T-helper 2 cell treated with Interferon-gamma antibody and Interleukin-4, amounts not matched to agents 5 μg/mL and 100 μg/mL, for 36 hours (primary cell): ENCODE measurements at places on chromosomes 3 and 15.
A peak's percentile ranks its signal among the peaks of the same experiment; 100 is the strongest.

GRCh38 chr15:66389098-66389858, 2.6 kb downstream of the MAP2K1 start:
- peak overlapping the region; percentile 97 for H3K4me3 ChIP-seq
- no peaks in the 10 kb centered on the region for H3K27me3 ChIP-seq
- peaks cover 64% of the 10 kb centered on the region for H3K4me1 ChIP-seq
- DNase-seq, result no peak
- H3K36me3 ChIP-seq, result peaks cover 36% of the 10 kb centered on the region
- peak overlapping the region; percentile 86 for H3K27ac ChIP-seq

DNA sequence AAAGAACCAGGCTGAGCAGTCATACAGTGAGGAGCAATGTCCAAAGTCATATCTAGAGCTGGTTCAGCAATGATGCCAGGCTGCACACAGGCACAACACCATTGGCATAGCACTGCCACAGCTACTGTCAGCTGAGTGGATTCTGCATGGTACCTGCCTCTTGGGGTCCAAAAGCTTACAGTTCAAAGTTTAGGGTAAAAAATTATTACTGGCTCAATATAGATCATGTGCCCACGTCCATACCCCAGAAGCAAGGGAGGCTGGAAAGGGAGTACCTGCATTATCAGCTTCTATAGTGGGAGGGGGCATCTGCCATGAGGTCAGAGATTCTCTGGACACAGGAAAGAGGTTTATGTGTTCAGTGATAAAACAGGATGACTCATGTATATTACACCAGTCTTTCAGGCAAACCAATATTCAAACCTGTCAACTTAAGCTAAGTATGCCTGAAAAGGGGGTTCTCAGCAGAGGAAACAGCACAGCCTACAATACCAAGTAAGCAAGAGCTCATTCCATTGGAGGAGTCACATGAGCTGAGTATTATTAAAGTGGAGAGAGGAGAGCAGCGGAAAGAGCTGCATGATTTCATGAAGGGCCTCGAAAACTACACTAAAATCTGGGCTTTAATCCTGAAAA, 99.0 kb downstream of the ANO10 start:
- H3K27ac ChIP-seq, result no peak overlapping the region
- DNase-seq, result no peak
- no peak overlapping the region for H3K4me3 ChIP-seq

DNA sequence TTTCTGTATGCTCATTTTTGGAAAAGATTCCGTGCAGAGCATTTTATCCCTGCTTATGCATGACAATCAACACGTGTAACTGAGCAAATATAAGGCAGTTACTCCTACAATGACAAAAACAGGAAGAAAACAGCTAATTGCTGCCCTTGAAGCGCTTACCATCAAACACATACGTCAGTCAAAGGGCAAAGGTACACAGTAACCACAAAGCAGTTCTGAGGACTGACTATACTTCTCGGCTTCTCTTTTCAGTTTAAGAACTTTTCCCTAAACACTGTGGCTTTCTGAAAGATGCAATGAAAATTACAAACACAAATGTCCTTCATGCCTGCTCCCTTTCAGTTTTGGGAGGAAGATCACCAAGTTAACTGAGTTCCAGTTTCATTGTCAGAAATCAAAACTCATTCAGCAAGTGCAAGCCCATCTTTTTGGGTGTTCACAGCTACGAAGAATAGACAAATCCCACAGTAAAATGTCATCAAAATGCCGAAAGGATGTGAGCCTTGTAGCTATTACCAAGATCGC, 602.8 kb downstream of the FOXP1 start:
- no peaks in the 10 kb centered on the region for H3K27me3 ChIP-seq
- peak overlapping the region; percentile 39 for H3K27ac ChIP-seq
- H3K36me3 ChIP-seq, result peaks cover 67% of the 10 kb centered on the region
- peak overlapping the region; percentile 19 for H3K4me3 ChIP-seq

GRCh38 chr15:34810443-34811129, 15.2 kb upstream of the ACTC1 start:
- DNase-seq, result no peak
- H3K27ac ChIP-seq, result no peak overlapping the region
- peaks cover 8% of the 10 kb centered on the region for H3K27me3 ChIP-seq
- H3K4me3 ChIP-seq, result no peak overlapping the region
- H3K4me1 ChIP-seq, result no peaks in the 10 kb centered on the region
- no peaks in the 10 kb centered on the region for H3K36me3 ChIP-seq

- no peaks in the 10 kb centered on the region for H3K4me1 ChIP-seq
- DNase-seq, result no peak
- no peaks in the 10 kb centered on the region for H3K27me3 ChIP-seq
- no peaks in the 10 kb centered on the region for H3K36me3 ChIP-seq
- no peak overlapping the region for H3K4me3 ChIP-seq
- no peak overlapping the region for H3K27ac ChIP-seq
These were observed 803.3 kb downstream of the DIPK2A start for GRCh38 chr3:144774897-144775296.

GRCh38 chr3:197195326-197195725, 103.1 kb downstream of the DLG1 start:
- H3K27ac ChIP-seq, result no peak overlapping the region
- no peaks in the 10 kb centered on the region for H3K4me1 ChIP-seq
- DNase-seq, result no peak

GRCh38 chr3:40585381-40586016, 60.7 kb downstream of the ZNF621 start:
- no peak overlapping the region for H3K4me3 ChIP-seq
- H3K27me3 ChIP-seq, result no peaks in the 10 kb centered on the region
- no peaks in the 10 kb centered on the region for H3K36me3 ChIP-seq

- no peaks in the 10 kb centered on the region for H3K36me3 ChIP-seq
- no peak overlapping the region for H3K4me3 ChIP-seq
- H3K27ac ChIP-seq, result no peak overlapping the region
- H3K4me1 ChIP-seq, result no peaks in the 10 kb centered on the region
These were observed 19.9 kb downstream of the NDUFB4 start for GRCh38 chr3:120615847-120616609.

DNA sequence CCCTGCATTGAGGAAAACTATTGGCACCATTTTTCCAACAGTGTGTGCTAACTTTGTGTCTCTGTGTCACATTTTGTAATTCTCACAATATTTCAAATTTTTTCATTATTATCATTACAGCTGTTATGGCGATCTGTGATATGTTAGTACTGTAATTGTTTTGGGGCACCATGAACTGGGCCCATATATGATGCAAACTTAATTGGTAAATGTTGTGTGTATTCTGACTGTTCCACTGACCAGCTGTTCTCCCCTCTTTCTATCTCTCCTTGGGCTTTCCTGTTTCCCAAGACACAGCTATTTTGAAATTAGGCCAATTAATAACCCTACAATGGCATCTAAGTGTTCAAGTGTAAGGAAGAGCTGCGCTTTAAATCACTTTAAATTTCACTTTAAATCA, 2.2 kb upstream of the CYP8B1 start:
- no peak overlapping the region for H3K27ac ChIP-seq
- peaks cover 15% of the 10 kb centered on the region for H3K27me3 ChIP-seq
- no peaks in the 10 kb centered on the region for H3K36me3 ChIP-seq
- DNase-seq, result no peak
- no peak overlapping the region for H3K4me3 ChIP-seq
